Stimulated activated CD8-positive, alpha-beta memory T cell treated with anti-CD3 and anti-CD28 coated beads, Interleukin-15, amount 100 ng/mL, for 24 hours (primary cell): ENCODE measurements at places on chromosomes 3 and 15.

DNA sequence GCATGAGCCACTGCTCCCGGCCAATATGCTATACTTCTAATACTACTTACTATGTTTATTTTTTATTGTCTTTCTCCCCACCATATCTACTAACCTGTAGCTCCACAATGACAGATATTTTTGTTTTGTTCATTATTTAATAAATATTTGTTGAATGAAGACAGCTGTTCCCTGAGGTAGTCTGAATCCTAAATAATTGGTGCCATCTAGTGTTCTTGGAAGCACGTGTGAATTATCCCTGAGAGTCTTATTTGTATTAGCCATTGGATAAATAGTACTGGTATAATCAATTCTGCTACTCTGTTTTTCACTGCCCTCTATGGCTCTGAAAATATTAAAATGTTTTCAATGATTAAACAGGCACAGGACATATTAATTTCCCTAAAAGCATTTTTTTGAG is 5.6 kb upstream of the APPL1 start:
- DNase-seq: no peak

GRCh38 chr15:93047621-93048425 is 41.2 kb downstream of the RGMA start:
- no peak for DNase-seq

- DNase-seq: no peak
These were observed 29.9 kb upstream of the ADPGK start for GRCh38 chr15:72813345-72814004.

- DNase-seq: no peak
These were observed 13.3 kb downstream of the ABHD2 start for GRCh38 chr15:89101302-89102193.

DNA sequence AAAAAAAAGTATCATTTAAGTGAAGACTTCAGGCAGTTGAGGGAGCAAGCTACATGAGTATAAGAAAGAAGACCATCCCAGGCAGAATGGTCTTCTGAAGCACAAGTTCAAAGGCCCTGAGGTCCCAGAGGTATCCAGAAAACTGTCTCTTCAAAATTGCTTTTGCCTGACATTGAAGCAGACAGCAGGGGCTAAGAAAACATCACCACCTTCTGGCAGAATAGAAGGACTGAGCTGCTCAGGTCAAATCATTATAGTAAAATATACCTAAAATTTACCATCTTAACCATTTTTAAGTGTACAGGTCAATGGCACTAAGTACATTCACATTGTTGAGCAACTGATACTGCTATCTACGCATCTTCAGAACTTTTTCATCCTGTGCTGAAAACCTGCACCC is 16.4 kb downstream of the GPR160 start:
- DNase-seq: no peak

- DNase-seq: no peak
These were observed 116.5 kb downstream of the CMSS1 start for GRCh38 chr3:99933971-99934750.

GRCh38 chr3:142888099-142888480 is 793 bp downstream of the PCOLCE2 start:
- DNase-seq: no peak

DNA sequence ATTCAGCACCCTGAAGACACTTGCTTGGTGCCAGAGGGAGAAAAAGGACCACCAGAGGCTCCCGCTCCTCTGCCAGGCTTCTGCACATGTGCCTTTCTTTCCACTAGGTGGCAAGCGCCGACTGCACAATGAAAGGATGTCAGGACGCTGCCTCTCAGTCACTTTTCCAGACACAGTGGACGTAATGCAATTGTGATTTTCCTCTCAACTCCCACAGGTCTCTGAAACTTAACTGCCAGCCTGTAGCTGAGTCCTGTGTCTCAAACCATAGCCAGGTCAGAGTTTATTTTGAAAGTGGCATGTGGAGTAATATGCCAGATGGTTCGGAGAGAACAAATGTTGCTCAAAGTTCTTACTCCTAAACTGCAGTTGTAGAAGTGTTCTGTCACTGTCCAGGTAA is 162.9 kb downstream of the ITPR1 start:
- no peak for DNase-seq

DNA sequence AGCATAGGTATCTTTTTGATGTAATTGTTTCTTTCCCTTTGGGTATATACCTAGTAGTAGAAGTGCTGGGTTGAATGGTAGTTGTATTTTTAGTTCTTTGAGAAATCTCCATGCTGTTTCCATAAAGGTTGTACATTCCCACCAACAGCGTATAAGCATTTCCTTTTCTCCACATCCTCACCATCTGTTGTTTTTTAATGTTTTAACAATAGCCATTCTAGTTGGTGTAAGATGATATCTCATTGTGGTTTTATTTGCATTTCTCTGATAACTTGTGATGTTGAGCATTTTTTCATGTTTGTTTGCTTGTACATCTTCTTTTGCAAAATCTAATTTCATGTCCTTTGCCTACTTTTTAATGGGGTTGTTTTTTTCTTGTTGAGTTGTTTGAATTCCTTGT is 80.0 kb upstream of the TMC3 start:
- no peak for DNase-seq

DNA sequence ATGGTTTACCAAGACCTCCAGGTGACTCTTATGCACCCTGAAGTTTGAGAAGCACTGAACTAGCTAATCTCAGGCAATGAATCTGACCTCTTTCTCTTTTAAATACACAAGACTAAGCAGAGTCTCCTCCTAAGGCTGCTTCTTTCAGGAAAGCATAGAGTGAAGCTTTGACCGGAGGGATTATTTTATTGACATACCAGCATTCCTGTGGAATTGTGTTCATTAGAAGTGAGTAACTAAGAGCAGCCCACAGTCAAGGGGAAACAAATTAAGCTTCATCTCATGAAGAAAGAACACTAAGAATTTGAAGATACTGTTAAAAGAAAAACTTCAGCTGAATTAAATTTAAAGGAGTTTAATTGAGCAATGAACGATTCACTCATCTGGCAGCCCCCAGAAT is 963.5 kb downstream of the NTRK3 start:
- DNase-seq: no peak

DNA sequence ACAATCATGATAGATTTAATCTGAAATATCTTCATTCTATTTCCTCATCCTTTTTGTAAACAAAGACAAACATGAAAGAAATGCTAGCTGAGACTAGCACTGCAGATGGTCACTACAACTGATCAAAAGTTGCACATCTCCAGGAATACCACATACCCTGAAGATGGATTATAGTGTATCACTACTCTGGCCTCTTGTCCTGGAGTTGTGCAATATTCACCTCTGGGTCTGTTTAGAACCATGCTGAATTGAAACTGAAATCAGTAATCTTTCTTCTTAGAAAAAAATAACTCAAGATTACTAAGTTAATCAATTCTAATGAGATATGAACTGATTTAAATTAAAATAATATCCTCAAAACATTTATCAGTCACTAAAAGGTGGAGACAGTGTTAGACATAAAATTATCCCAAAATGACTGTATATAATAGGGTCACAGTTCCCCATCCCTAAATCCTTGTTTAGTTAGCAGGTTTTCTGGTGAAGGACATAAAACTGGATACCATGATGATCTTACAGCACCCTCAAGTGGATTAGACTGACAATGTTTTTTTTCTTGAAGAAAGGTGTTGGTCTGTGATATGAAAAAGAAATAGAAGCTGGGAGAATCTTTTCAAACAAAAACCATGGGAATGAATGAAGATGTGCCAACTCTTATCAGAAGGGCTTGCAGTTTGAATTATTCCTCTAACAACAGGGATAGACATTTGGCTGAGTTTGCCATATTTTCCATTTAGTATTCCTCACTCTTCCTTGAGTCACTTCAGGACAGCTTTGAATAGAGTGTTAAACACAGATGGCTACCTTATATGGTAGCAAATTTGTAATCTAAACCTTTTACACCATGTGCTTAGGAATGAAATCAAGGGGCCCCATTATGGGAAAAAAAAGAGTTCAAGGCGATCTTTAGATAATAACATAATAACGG is 7.1 kb upstream of the TTC14 start:
- no peak for DNase-seq

DNA sequence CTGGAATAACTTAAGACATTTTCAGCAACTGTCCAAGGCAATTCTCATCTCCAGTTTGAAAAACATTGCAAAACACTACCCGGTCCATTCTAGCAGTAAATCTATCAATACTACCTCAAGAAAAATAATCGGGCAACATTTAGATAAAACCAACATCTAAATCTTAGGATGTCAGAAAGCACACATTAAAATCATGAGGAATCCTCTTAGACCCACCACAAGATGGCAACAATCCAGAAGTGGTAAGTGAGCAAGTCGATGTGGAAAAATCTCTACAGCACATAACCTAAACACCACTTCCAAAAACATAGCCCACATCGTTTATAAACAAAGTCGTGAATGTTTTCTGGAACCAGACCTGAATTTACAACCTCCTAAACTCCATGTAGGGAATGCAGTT is 5.7 kb downstream of the PLCH1 start:
- DNase-seq: no peak

- no peak for DNase-seq
These were observed 49.0 kb upstream of the NDN start for GRCh38 chr15:23736033-23736673.

- DNase-seq: no peak
These were observed 43.5 kb upstream of the UBE2E1 start for GRCh38 chr3:23762214-23762613.

GRCh38 chr3:149969110-149969939 is 1.4 kb downstream of the PFN2 start:
- DNase-seq: no peak

- DNase-seq: no peak
These were observed 153.1 kb downstream of the PEAK1 start for GRCh38 chr15:77266708-77267386.

- DNase-seq: no peak
These were observed 62.8 kb downstream of the CTDSPL start for GRCh38 chr3:37924453-37924852.

DNA sequence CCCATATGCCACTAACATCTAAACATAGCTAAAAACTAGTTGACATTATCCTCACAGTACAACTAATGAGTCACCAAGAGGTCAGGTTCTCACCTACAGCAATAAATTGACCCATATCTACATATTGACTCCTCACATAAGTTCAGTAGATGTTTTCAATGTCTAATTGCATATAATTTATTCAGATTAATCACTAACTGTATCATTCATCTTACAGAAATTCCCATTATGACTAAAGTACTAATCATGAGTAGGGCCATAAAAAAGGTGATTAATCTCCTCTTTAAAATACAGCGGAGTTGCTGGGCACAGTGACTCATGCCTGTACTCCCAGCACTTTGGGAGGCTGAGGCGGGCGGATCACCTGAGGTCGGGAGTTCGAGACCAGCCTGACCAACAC is 82.4 kb upstream of the ST3GAL6 start:
- DNase-seq: no peak

GRCh38 chr3:31733234-31733667 is 200.5 kb downstream of the STT3B start:
- no peak for DNase-seq

DNA sequence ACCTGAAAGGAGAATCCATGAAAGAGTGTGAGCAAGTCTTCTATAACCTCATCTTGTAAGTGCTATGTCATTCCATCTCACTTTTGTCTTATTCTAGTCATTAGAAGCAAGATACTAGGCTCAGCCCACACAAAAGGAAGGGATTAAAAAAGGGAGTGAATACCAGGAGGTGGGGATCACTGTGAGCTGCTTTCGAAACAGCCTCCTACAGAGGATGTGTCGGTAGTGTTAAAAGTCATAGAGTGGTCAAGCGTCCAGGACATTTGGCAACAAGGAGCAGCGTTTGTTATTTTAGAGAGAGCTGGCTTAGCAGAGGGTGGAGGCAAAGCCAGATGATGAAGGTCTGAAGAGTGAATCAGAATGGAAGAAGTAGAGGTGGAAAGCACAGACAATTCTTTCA is 11.7 kb upstream of the ZNF148 start:
- DNase-seq: no peak

DNA sequence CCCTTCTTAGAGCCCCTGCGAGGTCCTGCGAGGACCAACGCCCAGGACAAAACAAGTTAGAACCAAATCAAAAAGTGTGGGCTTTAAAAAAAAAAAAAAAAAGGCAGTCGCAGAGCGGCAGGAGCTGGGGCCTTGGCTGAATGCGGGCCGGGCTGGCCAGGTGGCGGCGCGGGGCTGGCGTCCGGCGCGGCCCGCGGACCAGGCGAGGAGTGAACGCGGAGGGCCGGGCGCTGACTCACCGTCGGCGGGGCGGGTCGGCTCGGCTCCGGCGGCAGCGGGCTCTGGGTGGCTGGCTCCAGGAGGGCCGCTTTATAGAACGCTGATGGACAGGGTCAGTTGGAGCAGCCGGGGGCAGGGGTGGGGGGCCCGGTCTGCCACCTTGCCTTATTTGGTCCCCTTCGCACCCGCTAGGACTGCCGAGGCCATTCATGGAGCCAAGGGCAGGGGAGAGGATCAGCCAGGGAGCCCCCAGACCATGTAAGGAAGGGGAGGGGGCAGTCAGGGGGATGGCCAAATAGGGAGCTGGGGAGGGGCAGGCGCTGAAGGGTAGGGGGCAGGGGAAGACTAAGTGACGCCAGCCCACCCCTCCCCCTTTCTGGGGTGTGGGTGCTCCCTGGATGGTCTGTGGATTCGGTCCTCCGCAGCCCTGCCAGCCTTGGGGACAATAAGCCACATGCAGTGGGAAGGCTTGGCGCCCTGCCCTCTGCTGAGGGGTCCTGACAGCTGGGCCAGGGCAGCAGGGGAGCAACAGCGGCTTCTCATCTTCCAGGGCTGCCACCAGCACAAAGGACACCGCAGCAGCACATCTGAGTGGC is at the start of gene ACTC1:
Gene ACTC1 (minus strand): TSS at position 283 of the 815 bp plus-strand sequence. CDS start 741 bp downstream, outside the sequence.
- DNase-seq: no peak

DNA sequence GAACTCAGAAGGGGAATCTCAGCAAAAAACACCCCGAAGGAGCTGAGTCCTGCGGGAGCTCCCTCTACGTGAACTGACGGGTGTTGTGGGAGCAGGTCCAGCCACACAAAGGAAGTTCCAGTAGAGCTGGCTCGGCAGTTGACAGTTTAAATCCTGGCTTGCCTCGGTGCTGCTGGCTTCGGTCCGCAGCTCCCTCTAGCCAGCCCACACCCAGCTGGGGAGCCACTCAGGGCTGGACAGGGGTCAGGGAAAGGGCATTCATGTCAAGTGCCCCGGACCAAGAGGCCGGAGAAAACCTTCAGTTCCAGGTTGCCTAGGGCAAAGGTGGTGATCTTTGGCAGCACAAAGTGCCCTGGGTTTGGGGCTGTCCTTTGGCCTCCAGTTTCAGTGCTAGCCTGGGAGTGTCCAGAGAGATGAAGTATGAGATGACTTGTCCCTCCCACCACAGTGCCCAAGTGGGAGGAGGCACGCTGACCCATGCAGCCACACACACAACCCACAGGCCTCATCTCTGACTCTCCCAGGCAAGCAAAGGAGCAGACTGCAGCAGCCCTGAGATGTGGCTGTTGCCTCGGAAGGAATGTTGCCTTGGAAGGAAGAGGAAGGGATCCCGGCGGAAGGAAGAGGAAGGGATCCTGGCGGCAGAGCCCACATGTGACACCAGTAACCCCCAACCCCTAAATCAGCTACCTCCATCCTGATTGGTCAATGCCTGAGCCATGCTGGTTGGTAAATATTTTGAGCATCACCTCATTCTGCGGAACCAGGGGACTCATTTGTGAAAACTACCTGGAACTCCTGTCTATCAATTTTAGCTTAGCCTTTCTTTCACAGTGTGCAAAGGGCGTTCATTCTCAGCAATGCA is 13.9 kb upstream of the ANPEP start:
- DNase-seq: no peak
